ENCODE measurements at places on chromosomes 2 and 18.

DNA sequence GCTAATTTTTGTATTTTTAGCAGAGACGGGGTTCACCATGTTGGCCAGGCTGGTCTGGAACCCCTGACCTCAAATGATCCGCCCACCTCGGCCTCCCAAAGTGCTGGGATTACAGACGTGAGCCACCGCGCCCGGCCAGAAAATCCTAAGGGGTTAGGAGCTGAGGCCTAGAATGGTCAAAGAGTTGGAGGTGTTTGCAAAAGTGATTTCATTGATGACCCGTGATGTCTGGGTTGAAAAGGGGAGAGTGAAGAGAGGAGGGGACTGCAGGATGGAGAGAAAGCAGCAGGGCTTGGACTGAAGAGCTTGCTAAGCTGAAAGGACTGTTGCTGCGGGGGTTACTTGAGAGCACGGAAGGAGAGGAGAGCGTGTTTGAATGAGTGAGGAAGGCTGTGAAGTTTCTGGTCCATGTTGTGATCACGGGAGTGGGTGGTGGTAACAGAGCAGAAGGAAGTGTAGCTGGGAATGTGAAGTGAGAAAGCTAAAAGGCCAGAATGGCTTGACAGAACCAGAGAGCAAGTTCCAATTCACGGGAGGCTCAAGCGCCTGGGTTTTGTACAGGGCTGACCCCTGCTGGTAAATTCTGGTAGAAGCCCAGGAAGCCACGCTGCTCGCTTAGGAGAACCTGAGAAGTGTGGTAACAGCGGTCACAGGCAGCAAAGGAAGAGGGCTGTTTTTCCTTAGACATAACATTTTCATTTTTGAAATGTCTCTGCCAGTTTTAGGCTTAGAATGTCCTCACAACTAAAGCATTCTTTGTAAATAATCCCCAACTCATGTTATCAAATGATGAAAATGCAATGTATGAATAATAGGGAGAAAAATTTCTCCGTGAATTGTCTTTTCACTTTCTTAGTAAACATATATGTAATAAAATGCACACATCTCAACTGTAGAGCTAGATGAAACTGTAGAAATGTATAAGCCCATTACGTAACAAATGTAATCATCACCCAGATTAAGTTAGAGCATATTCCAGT, 40.5 kb upstream of the ACTR2 start:
- peak; percentile 66 for DNase-seq

DNA sequence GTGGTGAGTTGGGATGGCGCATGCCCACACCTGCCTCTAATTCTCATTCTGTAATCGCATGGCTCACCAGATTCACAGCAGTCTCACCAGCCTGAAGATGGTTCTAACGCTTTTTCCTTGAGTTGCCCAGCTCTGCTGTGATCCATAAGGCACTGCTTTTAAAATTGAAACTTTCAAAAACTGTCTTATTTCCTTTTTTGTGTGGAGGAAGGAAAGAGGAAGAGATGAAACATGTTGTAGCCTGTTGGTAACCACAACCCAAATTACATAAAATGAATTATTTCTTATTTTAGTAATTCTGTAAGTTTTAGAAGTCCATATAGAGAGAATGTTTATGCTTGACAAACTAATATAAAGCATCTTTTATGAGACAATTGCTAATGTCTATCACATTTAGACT, 165.4 kb downstream of the RBM43 start:
- DNase-seq, result no peak

DNA sequence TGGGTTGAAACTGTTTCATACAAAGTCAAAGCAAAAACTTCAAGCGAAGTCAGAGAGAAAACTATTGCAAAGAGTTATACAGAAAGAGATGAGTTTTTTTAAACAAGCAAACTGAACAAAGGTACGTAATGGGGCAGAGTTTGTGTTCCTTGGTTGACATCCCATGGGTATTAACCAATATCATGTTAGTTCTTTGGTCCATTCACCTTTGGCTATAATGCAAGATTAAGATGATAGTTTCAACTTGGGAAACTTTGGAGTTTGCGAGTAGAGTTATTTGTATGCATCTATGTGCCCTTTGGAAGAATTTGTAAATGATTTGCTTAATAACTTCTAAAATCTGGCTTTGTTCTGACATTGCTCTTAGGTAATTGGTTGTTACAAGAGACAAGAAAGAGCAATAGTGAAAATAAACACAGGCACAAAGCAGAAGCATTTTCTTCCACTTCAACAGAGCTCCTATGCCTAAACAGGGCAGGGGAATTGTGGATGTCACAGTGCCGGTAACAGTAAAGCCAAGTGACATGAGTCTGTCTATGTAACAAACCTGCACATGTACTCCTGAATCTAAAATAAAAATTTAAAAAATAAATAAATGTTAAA, 936.1 kb downstream of the SUCLG1 start:
- DNase-seq, result no peak

DNA sequence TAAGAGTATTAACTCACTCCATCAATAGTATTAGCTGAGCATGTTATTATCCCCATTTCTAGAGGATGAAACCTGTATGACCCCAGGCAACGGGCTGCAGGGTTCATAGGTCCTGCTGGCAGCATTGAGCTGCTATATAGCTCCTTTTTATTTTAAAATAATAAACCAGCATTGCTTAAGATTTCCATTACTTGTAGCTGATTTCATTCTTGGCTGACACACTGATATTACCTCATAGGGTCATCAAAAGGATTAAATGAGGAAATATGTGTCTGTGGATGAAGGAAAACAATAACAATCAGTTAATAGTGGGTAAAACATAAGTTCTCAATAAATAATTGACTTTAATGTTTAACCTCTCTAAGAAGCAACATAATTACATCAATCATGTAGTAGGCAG, 48.3 kb upstream of the NRP2 start:
- DNase-seq, result no peak

- no peak for DNase-seq
Measured at GRCh38 chr2:122411231-122411630, 655.8 kb downstream of the TSN start.

GRCh38 chr2:76985387-76986136, 536.6 kb downstream of the LRRTM4 start:
- DNase-seq, result no peak

- DNase-seq, result no peak
Measured at GRCh38 chr2:235564884-235565530, 71.2 kb downstream of the AGAP1 start.

DNA sequence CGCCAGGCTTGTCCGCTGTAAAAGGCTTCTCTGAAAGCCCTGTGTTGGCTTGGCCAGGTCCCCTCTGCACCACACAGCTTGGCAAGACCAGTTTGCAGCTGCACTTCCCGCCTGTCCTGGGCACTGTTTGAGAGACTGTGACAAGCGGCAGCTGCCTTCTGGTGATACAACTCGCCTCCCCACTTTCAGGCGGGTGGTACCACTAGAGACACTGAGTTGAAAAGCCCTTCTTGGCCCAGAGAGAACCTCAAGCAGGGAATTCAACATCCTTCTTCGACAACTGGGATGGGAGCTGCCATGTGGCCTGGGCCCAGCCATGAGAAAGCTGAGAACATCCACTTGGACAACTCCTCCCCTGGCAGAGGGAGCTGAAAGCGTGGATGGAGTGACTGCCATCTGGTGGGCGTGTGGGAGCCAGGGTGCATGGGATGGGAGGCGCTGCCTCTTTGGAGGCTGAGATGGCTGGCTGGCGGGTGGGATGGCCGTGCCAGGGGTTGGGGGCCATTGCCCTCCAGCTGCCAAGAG, 125.5 kb upstream of the REV1 start:
- no peak for DNase-seq

- DNase-seq, result no peak
Measured at GRCh38 chr18:24559526-24559925, 99.1 kb downstream of the HRH4 start.

DNA sequence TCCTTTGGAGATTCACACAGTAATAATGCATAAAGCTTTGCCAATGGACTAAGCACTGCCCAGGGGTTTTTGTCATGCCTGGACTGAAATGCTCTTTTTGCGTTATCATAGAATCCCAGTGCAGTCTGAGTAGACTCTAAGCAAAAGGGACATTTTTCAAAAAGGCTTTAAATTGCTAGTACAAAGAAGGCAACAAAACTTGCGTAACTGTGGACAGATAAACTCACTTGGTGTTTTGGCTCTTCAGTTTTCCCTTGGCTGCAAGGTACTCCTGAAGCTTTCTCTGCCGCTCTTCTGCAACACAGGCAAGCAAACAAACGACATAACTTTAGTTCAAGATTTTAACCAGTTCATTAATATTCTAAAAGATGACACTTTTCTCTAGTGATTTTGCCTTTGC, 2.1 kb downstream of the CKAP2L start:
- no peak for DNase-seq

GRCh38 chr18:36366994-36367839, 69.7 kb downstream of the FHOD3 start:
- no peak for DNase-seq

GRCh38 chr2:222919841-222920526, 59.1 kb downstream of the ACSL3 start:
- no peak for DNase-seq

GRCh38 chr2:217314021-217314460, 454.2 kb upstream of the TNP1 start:
- DNase-seq, result no peak

- DNase-seq, result no peak
Measured at GRCh38 chr2:134863446-134863845, 25.0 kb downstream of the ACMSD start.

GRCh38 chr18:9426753-9427152, 48.6 kb upstream of the RALBP1 start:
- DNase-seq, result no peak
